A549 treated with dexamethasone at 1 μM for 4 hours (cell line): ENCODE measurements at places on chromosomes 2 and 18. TPM values are rescaled to one million over a fixed set of nuclear protein-coding genes. Genes with fewer than 3 reads are reported as not detected.

Gene GPR45
- total RNA-seq = not detected in 5 replicates

Gene SRSF7
- 270 to 450 TPM (median 311 TPM) in 5 replicates for total RNA-seq

Gene AQP12A
- total RNA-seq = not detected in 5 replicates

Gene HAUS1
- total RNA-seq = 33.7 to 57.6 TPM (median 34.8 TPM) in 5 replicates

Gene VWA3B
- total RNA-seq = 0.12 to 0.24 TPM (median 0.19 TPM) in 3 of 5 replicates, not detected in the others

Gene MGAT5
- 12.1 to 19.6 TPM (median 17.2 TPM) in 5 replicates for total RNA-seq

Gene ANKRD29
- total RNA-seq = 11.8 to 20.6 TPM (median 17.8 TPM) in 5 replicates

Gene NPAS2
- total RNA-seq = 48.6 to 106 TPM (median 94.3 TPM) in 5 replicates

Gene RASGRP3
- 0.51 to 1.1 TPM (median 0.79 TPM) in 5 replicates for total RNA-seq

Gene DSG3
- 0.01 to 0.02 TPM (median 0.02 TPM) in 4 of 5 replicates, not detected in the other for total RNA-seq

Gene BCL11A
- 0.01 to 0.14 TPM (median 0.09 TPM) in 5 replicates for total RNA-seq

Gene SP140
- total RNA-seq = 0.11 to 0.26 TPM (median 0.24 TPM) in 3 of 5 replicates, not detected in the others

Gene KCNF1
- total RNA-seq = 19.3 to 38.5 TPM (median 30.5 TPM) in 5 replicates

Gene MALL
- total RNA-seq = 154 to 172 TPM (median 164 TPM) in 5 replicates

Gene ZBTB14
- 6.9 to 8.2 TPM (median 7.6 TPM) in 5 replicates for total RNA-seq

Gene HADHA
- total RNA-seq = 128 to 137 TPM (median 133 TPM) in 5 replicates

Gene ZBTB7C
- total RNA-seq = 0.16 to 0.53 TPM (median 0.19 TPM) in 5 replicates

Gene TGIF1
- total RNA-seq = 66.2 to 91.1 TPM (median 84.2 TPM) in 5 replicates

Gene REEP1
- total RNA-seq = 0.89 to 1.6 TPM (median 1.2 TPM) in 5 replicates

Gene RANBP2
- total RNA-seq = 22.8 to 37.8 TPM (median 32.0 TPM) in 5 replicates

Gene ADAM23
- total RNA-seq = 9.5 to 10.7 TPM (median 9.8 TPM) in 5 replicates

Gene ABCG8
- total RNA-seq = 0.04 TPM in 1 of 5 replicates, not detected in the others
